Activated CD4-positive, alpha-beta T cell treated with anti-CD3 and anti-CD28 coated beads, Interleukin-2, amount 10 ng/mL, durations not matched to agents 7 days and 5 days (primary cell): ENCODE measurements at places on chromosomes 5 and 9. TPM values are rescaled to one million over a fixed set of nuclear protein-coding genes. Genes with fewer than 3 reads are reported as not detected.

GRCh38 chr9:72675586-72675985 lies 154.2 kb downstream of the TMC1 start:
- DNase-seq = no peak

- DNase-seq = no peak
Measured at GRCh38 chr5:127400946-127401670, 110.5 kb downstream of the MEGF10 start.

DNA sequence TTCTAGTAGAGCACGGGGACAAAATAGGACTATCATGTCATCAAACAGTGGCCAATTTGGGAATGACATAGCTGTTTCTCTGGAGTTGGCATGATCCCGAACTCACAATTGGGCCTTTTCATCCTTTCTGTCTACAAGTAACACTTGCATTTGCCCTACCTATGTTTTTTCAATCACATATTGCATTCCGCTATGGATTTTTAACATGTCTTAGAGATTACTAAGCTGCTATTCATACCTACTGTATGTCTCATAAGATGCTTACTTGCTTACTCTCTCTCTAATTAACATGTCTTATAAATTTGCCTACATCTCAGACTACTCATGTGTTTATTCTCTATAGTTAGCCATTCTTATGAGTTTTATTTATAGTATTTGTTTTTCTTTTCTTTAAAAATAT lies 341.2 kb upstream of the CTNND2 start:
- no peak for DNase-seq

- DNase-seq = no peak
Measured at GRCh38 chr5:110112348-110112747, 422.6 kb downstream of the MAN2A1 start.

RABEPK gene
- 14.6 TPM for total RNA-seq

DNA sequence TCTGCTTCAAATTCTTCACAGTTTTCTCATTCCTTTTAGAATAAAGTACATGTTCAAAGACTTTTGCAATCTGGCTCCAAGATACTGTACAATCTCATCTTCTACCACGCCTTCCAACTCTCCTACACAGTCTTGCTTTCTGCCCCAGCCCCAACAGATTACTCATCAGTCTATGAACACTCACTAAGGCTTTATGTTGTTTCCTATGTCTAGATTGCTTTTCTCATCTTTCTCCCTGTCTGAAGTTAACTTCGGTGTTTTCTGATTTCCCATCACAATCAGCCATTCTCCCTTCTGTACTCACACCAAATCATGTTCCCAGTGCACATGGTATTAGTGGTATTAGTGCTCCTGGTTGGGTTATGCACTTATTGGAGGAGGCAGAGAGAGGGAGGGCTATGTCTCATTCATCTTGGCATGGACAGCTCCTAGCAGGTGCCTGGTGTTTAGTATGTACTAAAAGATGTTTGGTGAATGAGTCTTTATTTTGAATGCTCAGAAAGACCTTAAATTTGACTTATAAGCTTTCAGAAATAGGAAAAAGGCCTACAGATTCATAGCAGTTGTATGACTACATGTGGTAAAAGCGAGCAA lies 44.0 kb upstream of the ZNF608 start:
- DNase-seq = no peak

DNA sequence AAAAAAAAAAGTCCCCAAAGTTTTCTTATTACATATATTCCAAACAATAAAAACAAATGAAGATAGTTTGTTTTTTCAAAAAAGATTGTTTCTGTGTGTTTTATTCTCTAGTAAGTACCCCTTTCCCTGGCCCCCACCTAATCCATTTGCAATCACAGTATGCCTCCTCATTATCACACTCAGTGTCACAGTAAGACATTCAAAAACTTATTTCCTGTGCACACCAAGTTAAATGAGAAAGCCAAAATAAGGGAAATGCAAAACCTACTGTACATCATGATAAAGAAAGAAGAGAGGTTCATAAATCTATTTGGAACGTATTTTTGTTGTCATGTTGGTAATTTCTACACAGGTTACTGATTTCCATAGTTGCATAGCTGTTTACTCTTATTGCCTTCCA lies 62.3 kb downstream of the ST8SIA4 start:
- DNase-seq = no peak

DNA sequence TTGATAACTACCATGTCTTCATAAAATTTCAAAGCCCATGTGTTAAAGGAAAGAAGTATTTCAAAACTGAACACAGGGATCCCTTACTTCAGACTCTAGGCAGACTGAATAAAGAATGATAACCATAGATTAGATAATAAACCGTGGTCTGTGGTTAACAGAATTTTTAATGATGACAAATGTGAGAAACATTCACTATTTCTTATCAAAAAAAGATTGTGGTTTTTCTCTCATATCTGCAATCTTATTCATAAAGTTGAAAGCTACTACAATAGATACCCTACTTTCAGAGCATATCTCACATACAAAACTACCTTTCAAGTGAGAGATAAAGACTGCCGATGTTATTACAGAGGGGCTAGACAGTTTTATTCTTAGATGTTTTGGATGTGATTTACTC lies 816.8 kb upstream of the DMAC1 start:
- no peak for DNase-seq

ADGRV1 gene
- total RNA-seq = not detected
